ENCODE measurements at places on chromosomes 3 and 15.
A peak's percentile ranks its signal among the peaks of the same experiment; 100 is the strongest.

DNA sequence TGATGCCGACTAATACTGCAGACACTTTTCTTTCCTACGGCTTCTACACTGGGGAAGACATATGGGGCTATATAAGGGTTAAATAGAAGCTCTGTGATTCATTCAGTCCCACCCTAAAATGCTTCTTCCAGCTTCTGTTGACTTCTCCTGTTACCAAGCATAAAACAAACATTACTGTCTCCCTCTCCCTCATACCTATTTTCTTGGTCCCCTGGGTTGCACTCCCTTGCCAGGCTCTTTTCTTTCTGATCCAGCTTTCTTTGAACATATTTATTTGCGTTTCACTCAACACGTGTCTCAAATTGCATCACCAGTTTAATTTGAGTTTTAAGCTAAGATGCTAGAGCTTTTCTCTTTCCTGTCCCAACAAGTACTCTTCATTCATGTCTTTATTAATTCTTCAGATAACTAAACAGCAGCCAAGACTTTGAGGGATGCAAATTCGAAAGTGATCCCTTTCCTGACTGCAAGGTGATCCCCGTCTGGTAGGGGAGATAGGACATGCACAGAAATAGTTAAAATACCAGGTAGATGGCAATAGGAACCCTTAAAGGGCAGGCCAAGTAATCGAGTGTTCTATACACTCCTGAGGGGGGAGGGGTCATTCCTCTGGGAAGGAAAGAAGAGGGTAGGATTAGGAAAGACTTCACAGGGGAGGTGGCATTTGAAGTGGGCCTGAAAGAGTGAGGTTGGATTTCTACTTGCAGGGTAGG is 198.6 kb upstream of the BCL6 start:
- DNase-seq, result no peak

DNA sequence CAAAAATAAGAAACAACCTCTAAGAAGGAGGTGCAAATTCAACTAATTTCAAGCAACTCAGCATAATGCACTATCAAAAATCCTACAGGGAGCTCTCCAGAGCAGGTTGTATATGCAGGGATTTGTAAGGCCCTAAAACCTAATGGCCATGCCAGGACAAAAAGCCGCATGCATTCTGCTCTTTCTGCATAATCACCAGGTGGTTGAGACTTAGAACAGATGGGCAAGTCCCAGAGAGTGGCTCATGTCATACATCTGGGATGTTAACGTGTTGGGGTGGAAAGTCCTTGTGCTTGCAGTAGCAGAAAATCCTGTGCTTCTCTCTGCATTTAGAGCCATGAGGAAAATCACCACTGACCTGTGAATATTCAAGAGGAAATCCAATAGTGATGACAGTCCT is 1002.9 kb downstream of the AGBL1 start:
- DNase-seq, result no peak

GRCh38 chr3:150253622-150254021 is 154.5 kb upstream of the TSC22D2 start:
- no peak for DNase-seq

- no peak for DNase-seq
Observed at GRCh38 chr3:16183601-16184270, 9.3 kb downstream of the GALNT15 start.

DNA sequence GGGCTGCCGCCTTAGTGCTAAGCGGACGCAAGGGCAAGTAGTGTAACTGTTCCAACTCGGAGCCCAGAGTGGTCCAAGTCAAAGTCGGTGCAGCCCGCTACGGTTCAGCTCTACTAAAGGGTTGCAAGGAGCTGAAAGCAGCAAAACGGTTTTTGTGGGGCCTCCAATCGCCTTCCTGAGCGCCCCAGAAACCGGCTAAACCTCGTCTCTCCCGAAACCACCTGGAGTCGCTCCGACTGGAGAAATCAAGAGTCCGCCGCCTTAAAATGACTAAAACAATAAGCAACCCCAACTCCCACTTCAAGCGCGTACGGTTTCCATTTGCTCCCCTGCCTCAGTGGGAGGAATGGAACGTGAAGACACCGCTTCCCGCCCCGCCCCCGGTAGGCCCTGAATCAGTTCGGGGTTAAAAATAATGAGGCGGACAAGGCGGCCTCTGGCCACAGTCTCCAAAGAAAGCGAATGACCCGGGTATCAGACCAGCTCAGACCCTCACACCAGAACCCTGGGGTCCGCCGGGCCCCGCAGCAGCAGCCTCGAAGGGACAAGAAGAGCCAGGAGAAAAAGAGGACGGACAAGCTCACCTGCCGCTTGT is 401 bp downstream of the SEC11A start:
- DNase-seq, result peak; percentile 30

DNA sequence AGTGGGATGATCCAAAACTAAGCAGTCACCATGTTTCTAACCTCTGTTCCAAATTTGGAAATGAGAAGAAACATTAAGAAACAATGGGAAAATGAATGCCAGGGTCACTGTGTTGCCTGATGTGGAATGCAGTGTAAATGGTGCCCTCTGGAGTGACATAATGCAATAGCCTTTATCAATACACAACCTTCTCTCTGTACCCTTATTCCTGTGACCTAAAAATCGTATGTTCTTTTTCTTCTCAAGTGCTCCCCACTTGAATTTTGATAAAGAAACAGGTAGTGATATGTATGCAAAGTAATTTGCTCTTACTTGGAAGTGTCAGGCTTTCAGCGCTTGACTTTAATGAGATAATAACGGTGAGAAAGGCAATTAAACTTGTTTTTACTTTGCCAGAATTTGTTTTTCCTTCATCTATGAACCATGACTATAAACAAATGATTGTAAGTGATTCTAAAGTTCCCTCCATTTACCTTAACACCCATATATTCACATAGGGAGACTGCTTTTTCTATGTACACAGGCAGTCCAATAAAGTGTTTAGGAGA is 145.8 kb upstream of the THRB start:
- DNase-seq, result peak; percentile 43

DNA sequence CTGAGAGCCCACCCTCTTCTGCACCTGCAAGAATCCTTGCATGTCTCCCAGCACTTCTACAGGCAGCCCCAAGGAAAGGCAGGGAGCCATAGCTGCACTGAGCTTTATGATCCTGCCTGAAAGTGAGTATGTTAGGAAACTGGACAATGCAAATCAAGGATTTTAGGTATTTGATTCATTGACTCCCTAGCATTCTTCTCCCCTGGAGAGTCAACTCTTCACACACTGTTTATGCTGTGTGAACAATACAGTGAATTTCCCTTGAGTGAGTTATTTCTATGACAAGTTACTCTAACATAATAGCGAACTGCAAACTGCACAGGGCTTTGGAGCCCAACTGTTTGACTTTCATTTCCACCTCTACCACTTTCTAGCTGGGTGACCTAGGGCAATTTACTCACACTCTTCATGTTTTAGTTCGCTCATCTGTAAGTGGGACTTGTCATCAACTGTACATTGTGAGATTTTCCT is 96.0 kb upstream of the PHLDB2 start:
- DNase-seq, result no peak

DNA sequence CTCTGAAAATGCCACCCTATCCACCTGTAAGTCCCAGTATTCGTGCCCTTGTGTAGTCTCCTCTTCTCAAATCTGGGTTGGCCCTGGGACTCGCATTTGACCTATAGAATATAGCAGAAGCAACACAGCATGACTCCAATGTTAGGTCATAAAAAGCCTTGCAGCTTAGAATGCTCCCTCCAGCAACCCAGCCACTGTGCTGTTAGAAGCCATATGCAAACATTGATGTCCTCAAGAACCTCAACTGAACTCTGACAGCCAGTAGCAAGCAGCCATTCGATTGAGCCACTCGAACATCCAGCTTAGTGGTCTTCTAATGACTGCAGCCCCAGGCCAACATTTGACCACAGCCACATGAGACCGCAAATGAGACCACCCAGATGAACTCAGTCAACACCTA is 26.6 kb downstream of the MECOM start:
- DNase-seq, result no peak

DNA sequence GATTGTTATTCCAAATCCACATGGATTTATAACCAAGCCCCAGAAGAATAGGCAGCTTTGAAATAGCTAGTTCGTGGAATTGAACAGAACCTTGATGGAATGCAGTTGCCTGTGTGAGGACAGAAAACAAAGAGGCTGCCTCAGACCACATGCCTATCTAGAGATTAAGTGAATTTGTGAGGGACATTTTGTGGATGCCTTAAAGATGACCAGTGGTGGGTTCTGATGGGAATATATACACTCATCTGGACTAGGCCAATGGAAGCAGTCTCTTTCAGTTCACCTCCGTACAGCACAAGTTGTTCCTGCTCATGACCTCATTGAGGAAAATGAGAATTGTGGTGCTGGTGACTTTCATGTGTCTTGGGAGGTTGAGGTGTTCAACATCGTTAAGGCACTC is 63.2 kb upstream of the PYDC2 start:
- DNase-seq, result no peak

DNA sequence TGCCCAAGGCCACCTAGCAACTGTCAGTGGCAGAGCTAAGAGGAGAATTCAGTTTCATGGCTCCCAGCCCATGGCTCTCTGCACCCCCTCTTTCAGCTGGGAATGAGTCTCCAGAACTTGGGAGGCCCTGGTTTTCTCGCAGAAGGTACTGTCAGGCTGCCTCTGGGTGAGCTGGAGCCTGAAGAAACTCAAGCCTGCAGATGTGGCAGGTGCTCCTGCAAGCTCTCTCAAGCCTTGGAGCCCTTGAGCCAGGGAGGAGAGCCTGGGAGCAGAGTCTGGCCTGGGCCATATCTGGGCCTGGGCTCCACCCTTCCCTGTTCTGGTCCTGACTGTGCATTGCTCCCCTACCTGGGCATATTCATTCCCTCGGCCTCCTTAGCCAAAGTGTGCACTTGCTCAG is 74.4 kb upstream of the TLE3 start:
- no peak for DNase-seq

DNA sequence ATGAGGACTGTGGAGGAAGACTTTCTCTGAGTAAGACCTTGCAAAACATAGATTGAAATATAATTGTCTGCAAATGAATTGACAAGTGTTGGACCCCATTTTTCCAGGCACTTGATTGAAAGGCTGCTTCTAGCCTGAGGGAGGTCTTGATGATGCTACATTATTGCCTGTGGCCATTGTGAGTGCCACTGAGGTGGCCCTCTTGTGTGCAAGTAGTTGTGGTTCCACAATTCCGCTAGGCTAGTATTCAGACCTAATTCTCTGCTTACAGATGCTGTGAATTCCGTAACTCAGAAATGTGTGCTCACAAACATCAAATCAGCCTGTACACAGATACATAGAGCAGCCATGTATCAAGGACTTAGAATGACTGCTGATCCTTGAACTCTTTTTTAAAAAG is 34.7 kb downstream of the FNDC3B start:
- DNase-seq, result no peak

DNA sequence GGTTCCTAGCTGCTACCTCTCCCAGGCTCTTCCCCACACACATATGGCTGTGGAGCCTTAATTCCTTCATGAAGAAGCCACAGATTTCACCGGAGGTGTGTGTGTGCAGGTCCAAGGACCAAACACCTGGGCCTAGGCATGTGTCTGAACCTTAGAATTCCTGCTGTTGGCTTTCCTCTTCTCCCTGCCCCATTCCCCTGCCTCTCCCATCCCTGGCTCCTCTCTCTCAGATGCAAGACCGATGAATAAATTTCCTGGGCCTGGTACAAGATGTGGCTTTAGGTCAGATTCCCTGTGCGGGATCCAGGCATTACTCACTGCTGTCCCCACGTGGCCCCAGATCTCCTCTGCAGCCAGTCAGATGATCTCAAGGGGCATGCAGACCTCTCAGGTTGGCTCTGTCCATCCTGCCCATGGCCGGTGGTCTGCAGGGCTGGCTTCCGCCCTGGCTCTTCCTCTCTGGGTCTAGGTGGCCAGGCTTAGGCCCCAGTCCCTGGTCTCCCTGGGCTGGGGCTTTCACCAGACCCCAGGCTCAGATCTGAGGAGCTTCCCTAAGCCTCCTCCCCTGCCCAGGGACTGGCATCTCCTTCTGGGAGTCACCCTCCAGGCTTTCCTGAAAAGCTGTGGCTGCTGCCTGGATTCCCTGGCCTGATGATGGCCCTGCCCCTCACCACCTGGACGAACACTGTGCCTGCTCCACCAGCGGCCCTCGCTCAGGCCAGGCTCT is 20.5 kb downstream of the CCR9 start:
- peak; percentile 34 for DNase-seq

DNA sequence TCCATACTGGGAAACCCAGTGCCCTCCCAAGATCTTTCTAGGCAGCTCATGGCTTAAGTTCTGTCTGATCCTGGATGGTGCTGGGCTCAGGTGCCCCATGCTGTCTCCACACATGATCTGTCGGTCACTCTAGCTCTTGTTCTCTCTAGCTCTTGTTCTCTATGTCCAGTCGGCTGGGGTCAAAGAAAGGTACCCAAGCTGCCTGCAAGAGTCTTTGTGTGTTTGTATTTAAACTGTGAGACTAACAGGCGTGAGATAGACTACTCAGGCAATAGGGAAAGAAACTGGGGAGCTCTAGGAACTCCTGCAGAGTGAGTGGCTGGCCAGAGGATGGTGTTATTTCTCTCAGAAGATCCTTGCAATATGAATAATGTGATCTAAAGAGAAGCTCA is 40.2 kb downstream of the GPR156 start:
- DNase-seq, result no peak

- DNase-seq, result peak; percentile 16
Observed at GRCh38 chr3:114809668-114810413, 337.2 kb downstream of the ZBTB20 start.

DNA sequence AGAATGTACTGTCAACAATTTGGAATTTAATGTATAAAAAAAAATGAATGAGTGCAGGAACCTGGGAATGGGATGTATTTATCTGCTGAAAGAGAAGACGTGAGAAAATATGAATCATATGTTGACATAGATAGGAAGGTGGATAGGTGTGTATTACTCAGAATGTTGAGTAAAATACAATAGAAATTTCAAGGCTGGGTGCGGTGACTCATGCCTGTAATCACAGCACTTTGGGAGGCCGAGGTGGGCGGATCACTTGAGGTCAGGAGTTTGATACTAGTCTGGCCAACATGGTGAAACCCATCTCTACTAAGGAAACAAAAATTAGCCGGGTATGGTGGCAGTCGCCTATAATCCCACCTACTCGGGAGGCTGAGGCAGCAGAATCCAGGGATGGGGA is 202.8 kb downstream of the CADM2 start:
- no peak for DNase-seq

DNA sequence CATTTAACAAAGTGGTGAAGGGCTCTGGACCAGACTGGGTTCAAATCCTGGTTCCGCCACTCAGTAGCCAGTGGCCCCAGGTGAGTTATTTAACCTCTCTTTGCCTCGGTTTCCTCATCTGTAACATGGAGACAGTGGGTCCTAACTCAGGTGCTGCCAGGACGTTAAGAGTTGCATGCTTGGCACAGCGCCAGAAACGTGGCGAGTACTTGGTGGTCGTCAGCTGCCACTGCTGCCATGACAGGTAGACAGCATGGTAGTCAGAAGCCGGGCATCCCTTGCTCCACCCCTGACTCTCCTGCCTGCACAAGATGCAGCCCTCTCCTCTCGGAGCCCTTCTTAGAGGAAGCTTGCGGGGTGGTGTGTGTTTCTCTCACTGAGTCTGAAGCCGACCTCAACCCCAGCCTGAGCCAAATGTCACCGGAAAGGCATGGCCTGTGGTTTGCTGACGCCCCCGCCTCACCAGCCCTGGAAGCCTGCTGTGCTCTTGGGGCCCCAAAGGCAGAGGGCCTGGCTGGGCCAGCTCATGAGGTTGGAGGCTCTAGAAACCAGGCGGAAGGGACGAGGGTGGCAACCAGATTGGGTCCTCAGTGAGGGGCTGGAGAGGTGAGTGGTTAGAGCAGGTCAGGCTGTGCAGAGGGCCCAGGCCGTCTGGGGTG is 160.8 kb upstream of the TLE3 start:
- no peak for DNase-seq

GRCh38 chr3:129577925-129578786 is 28.3 kb downstream of the PLXND1 start:
- no peak for DNase-seq
